RKO (cell line): ENCODE measurements at places on chromosomes 6 and 20.
A peak's percentile ranks its signal among the peaks of the same experiment; 100 is the strongest.

- no peak for DNase-seq
Observed at GRCh38 chr6:147000545-147001488, 203.4 kb upstream of the STXBP5 start.

- no peak for DNase-seq
Observed at GRCh38 chr6:43454696-43455530, 435 bp downstream of the DLK2 start.

DNA sequence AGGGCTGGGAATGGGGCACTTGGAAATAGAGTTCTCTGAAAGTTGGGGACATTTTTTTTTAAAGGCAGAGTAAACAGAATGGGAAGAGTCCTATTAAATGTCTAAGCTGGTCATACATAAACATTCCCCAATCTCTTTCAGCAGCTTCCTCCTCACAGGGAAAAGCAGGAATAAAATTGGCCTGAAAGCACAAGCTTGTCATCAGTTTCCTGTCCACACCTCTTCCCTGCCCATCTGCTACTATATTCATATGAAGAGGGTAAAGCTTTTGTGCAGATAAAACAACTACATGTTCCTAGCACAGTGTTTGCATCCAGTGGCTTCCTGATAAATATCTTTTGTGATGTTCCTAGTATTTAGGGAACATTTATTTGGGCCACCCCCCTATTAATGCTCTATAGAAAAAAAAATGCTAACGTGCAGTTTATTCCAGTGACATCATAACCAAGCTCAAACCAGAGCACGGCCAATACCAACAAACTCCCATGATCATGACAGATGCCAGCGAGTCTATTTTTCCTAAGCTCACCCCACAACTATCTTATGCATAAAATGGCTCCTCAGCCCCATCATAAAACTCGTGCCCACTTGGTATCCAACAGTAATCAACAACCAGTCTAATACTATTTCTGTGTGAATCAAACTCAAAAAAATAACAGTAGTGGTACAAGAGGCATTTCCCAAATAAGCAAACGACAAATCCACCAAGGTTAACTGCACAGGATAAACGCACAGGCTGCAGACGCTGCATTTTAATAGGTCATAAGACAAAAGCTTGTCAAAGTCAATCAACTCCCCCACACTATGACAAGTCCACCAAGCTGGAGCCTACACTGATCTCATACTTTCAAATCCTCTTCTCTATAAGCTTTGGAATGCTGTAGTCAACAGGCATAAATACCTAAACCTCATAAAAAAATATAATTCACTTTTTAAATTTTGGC is 95.3 kb downstream of the EPB41L2 start:
- no peak for DNase-seq

DNA sequence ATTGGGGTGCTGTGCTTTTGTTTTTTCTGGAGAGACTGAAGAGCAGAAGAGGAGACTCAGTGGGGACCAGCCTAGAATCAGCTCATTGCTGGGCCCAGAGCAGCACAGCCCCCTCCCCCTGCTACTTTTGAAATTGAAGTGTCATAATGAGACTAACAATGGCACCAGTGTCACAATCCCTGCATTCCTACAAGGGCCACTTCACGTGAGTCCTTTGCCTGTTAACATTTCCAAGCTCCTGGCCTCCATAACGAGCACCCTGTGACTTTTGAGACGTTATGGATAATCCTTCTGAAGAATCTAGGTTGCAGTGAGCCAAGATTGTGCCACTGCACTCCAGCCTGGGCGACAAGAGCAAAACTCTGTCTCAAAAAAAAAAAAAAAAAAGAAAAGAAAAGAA is 41.7 kb downstream of the CNBD2 start:
- DNase-seq, result no peak

DNA sequence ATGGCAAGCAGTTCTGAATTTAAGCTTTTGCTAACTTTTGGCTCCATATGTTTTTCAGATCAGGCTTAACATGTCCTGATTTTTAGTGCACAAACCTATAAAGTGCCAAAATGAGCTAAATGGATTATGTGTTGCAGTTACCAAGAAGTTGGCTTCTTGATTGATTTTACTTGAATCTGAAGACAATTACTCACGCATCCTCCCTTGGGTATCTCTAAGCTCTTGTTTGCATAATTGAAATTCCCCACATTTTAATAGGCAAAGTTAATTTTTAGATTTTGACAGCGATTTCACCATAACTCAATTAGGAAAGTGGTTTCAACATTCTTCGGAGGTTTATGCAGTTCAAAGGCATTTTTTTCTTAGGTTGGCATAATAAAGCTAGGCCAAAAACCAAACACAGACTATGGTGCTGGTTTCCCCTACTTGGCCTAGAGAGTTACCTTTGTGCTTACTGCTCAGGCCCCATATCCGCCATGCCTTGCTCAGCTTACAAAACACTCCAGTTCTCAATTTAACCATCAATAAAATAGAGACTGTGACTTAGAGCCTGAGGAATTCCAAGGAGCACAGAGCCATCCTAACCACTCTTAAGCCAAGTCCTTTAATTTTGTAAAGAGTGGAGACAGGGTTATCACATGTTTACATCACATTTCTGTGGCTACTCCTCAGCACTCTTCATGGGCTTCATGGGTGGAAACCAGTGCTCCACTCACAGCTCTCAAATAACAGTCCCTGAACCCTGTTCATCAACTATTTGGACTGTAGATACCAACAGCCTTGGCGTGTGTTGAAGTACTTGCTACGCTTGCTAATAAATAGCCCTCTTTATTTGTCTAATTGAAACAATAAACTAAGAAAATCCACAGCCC is 32.1 kb downstream of the LAMA4 start:
- no peak for DNase-seq

GRCh38 chr6:137731600-137731959 is 135.5 kb upstream of the TNFAIP3 start:
- no peak for DNase-seq

- DNase-seq, result peak; percentile 12
Observed at GRCh38 chr6:6560909-6561308, 27.6 kb upstream of the LY86 start.

DNA sequence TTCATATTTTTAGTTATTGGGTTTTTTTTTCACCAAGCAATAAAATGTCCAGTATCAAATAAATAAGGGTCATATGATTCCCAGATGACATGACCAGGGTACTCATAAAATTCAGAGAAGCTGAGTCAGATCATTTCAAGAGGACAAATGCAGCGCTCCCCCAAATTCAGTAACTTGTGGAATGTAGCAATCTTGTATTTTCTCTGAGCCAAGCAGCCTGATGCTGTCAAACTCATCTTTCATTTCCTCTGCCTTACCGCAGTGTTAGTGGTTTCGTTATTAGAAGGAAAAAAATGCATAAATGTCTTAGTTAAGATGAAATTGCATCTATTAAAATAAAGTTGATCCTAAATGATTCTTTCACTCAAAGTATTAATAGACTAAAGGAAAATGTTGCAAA is 57.8 kb upstream of the EDN1 start:
- DNase-seq, result no peak
